Effector CD8-positive, alpha-beta T cell (primary cell): ENCODE measurements at places on chromosomes 12 and 14.

DNA sequence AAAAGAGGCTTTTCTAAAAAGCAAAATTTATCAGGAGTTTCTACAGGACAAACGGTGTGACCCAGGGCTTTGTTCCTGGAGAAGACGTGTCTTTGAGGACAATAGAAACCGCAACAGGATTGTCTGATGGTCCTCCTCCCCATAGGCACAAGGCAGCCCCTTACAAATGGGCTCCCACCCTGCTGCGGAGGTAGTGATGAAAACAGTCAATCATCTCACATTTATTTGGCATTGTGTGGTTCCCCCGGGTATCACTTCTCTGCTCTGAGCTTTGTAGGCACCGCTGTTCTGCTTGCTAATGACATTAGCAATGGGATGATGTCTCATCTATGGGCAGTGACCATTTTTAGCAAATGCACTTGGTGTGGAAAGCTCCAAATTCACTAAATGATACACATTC lies 155.5 kb upstream of the TMPO start:
- no peak for DNase-seq

- DNase-seq = no peak
These were observed 282.5 kb downstream of the PRKD1 start for GRCh38 chr14:29645117-29645516.

DNA sequence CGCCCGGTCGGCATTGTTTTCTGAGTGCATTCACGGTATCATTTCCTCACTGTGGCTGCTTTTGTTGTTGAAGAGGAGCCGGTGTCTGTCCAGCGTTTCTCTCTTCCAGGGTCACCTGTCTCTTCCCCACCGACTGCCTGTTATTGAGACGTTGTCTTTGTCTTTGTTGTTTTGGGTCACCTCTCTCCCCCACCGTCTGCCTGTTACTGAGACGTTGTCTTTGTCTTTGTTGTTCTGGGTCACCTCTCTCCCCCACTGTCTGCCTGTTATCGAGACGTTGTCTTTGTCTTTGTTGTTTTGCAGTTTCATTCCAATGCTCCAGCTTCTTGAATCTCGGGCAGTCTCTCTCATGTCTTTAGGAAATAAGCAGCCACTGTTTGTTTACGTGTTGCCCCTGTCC lies 69.9 kb downstream of the DDX51 start:
- no peak for DNase-seq

- DNase-seq = no peak
These were observed 484.6 kb downstream of the GALC start for GRCh38 chr14:87508333-87508732.

GRCh38 chr12:54428050-54429013 lies 9.3 kb upstream of the ITGA5 start:
- no peak for DNase-seq

GRCh38 chr12:76921891-76922664 lies 43.3 kb upstream of the CSRP2 start:
- DNase-seq = no peak

- no peak for DNase-seq
These were observed 30.1 kb downstream of the IFT43 start for GRCh38 chr14:76015668-76016067.

GRCh38 chr12:113933201-113933786 lies 32.8 kb downstream of the RBM19 start:
- no peak for DNase-seq

DNA sequence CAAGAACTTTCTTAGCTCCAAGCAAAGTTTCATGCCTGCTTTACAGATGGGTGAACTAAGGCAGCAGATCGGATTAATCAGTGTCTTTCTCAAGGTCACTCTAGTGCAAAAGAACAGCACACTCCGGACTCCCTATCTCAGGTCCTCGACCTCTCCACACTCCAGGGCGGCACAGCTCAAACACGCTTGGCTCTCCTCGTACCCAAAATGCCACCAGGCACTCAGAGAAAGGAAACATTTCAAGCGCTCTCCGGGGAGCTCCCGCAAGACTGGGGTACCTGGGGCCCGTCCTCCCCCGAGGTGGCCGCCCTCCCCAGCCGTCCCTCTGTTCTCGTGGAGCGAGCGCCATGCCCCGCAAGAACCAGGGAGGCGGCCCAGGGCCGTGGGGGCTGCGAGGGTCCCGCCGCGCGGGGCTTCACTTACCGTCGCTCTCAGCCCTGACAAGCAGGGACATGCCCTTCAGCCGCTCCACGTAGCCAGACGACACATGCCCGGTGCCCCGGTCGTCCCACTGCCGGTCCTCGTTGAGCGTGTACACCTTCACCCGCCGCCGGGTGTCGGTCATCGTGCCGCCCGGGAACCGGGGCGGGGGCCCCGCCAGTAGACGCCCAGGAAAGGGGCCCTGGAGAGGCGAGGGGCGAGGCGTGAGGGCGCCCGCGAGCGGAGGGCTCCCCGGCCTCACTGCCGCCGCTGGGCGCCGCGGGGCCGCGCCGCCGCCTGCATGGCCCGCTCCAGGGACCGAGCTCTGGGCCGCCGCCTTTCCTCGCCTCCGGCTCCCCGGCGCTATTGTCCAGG lies 830 bp downstream of the PPP4R3A start:
- peak; percentile 5 for DNase-seq

- DNase-seq = no peak
These were observed 178.8 kb upstream of the MYL2 start for GRCh38 chr12:111099186-111099585.

DNA sequence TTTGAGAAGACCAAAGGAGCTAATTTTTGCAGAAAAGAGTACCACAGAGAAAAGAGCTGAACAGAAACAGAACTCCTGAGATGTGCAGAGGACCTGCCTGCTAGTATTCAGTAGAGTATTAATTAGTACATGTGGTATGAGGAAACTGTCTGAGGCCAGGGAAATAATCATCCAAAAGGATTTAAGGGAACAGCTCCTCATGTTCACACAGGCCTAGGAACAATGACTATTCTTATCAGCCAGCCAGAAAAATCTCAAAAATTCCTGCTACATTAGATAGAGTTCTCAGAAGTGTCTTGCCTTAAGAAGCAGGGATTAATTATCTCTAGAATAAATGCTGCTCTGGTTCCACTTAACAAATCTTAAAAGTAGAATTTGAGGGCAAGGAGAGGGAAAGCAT lies 36.4 kb downstream of the PKP2 start:
- no peak for DNase-seq

DNA sequence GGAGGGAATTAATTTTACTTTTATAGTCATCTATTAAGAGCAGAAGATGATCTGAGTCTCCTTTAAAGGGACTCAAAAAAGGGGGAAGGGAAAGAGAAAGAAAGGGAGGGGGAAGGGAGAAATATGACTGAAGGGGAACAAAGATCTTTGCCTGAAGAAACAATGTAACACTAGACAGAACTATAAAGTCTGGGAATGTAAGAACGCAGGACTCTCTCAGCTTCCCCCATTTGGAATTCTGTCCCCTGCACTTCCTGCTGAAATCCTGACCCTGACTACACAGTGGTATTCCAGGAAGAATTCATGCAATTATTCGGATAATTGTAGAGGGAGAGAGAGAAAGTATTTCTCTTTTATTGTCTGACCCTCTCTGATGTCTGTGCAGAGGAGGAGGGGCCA lies 8.6 kb upstream of the HOXC11 start:
- no peak for DNase-seq
